Activated effector memory CD4-positive, alpha-beta T cell treated with anti-CD3 and anti-CD28 coated beads, Interleukin-2, amount 50 U/mL, for 16 hours (primary cell): ENCODE measurements at places on chromosomes 4 and X.

GRCh38 chr4:1240721-1241465 lies 8.0 kb downstream of the CTBP1 start:
- DNase-seq, result peak; percentile 58

DNA sequence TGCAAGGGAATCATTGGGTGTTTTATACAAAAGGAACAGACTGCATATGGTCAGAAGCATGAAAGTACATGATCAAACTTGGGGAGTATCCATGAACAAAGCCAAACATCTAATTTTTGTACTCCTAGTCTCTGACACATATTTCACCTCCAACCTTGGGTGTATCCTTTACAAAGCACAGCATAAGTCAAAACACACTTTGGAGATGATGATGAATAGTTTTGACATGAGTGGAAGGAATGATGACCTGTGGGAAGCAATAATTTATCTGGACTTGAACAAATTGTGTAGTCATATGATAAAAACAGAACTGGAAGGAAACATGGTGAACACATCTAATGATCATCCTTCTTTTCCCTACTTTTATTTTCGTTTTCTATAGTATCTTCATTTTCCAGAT lies 108.7 kb upstream of the PLS3 start:
- no peak for DNase-seq

DNA sequence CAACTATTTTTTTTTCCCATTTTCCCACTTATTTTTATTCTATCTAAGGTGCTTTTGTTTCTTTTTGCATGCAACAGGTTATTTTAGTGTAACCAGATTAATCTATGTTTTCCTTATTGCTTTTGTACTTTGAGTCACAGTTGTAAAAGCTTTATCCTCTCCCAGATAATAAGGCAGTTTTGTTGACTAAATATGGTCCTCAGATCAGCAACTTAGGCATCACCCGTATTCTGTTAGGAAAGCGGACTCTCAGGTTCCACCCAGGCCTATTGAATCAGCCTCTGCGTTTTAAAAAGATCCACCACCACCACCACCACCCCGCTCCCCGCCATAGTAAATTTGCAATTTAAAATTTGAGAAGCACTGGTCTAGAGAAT lies 58.6 kb upstream of the USP9X start:
- DNase-seq, result no peak

DNA sequence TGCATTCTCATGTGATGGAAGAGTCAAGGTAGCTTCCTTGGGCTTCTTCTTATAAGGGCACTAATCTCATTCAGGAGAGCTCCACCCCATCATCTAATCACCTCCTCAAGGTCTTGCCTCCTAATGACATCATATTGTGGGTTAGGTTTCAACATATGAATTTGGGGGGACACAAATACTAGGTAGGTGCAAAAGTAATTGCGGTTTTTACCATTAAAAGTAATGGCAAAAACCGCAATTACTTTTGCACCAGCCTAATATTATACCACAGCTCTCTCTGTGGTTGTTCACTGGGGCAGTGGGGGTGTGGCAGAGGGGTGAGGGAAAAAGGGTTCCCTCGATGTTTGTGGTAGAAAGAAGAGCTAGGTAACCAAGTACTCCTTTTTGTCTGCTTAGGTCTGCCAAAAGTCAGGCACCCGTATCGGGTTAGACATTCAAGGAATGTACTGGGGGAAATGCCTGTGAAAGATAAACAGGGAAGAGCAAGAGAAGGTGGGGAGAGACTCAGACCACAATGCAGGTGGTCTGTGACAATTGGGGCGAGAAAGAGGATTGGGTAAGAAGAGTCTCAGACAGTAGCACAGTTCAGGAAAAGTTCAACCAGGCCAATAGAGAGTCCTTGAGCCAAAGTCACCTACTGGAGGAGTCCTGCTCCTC lies 78.9 kb upstream of the MTM1 start:
- no peak for DNase-seq

DNA sequence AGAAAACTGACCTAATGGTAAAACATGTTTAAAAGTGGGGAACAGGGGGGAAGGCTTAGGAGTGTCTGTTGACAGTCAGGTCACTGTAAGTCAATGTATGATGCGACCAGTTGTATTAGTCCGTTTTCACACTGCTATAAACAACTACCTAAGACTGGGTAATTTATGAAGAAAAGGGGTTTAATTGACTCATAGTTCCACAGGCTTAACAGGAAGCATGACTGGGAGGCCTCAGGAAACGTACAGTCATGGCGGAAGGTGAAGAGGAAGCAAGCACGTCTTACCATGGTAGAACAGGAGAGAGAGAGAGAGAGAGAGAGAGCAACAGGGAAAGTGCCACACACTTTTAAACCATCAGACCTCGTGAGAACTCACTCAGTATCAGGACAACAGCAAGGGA lies 13.0 kb upstream of the PLAC1 start:
- no peak for DNase-seq

- no peak for DNase-seq
Observed at GRCh38 chr4:152784490-152785350, 5.0 kb downstream of the ARFIP1 start.

- DNase-seq, result no peak
Observed at GRCh38 chrX:65241059-65241721, 264.9 kb upstream of the ZC4H2 start.

- DNase-seq, result no peak
Observed at GRCh38 chrX:39955625-39956024, 142.1 kb downstream of the BCOR start.

GRCh38 chr4:114196606-114197005 lies 217.2 kb upstream of the ARSJ start:
- DNase-seq, result no peak

- no peak for DNase-seq
Observed at GRCh38 chrX:42025861-42026260, 102.5 kb upstream of the CASK start.

DNA sequence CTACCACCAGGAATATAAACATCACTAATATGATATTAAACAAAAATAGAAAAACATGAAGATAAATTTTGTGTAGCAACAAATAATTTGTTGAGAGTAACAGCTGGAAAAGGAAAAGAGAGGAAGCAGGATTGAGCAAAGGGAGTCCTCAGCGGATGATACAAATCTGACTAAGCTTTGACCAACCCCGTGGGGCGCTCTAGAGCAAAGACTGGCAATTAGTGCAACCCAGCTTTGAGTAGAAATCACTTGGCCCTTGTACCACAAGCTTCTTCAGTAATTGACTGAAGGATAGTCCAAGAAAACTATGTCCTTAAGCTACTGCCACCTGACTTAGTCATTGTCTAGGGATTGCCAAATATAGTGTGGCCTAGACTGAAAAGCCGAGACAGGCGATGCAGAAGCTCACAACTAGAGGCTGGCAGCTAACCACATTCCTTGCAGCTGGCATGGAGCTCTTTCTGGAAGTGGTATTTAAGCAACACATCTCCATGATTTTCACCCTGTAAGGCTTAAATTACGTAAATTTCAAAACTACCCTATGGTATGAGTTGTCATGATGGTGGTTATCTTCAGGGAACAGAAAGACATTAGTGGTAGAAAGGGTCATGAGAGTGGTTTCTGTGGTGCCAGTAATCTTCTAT lies 396.0 kb downstream of the PDGFC start:
- DNase-seq, result no peak
